ENCODE measurements at places on chromosomes 2 and 18.
A peak's percentile ranks its signal among the peaks of the same experiment; 100 is the strongest.

DNA sequence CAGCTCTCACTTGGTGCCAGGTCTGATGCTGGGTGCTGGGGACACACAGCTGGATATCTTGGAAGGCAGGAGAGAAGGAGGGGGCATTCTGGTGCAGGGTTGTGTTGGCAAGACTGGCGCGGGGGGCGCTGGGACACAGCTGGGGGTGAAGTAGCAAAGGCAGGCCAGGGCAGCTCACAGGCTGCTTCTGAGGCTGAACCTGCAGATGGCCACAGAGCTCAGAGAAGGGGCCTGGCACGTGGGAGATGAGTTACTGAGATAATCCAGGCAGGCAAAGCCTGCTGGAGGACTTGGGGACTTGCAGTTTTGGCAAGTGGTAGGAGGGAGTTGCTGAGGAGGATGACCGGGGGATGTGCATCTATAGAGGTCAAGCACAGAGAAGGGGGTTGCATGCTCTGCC lies 16.2 kb upstream of the DGKD start:
- no peak for DNase-seq

DNA sequence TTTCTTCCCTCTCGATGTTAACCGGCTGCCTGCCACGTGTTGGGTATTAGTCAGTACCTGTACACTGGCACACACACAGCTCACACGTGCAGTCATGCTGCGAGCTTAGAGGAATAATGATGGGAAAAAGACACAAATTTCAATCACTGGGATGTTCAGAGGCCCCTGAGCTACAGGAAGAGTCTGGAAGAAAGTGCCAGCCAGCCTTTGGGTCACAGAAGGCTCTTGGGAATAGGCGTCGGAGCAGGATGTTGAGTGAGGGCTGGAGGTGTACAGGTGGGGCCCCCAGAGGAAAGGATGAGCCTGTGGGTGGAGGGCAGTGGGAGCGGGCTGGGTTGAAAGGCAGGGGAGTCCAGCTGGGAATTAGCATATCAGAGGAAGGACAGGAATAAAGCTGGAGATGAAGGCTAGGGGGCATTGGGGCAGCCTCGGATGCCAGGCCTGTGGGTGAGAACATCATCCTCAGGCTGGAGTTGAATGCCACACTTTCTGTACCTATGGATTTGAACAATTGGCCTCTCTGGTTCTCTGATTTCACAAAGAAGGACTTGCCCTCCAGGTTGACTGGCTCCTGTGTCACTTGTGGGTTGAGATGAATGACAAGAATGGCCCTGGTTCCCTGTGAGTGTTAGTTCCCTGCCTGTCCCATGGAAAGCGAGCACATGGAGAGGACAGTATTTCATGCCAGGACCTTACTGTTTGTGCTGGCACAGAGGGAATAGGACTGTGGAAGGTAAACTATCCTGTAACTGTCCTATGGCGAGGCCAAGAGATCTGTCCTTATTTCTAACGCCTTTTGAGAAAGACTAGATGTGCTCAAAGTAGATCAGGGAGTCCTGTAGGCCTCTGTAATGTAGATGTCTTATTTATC lies 40.6 kb downstream of the GREB1 start:
- DNase-seq: no peak

DNA sequence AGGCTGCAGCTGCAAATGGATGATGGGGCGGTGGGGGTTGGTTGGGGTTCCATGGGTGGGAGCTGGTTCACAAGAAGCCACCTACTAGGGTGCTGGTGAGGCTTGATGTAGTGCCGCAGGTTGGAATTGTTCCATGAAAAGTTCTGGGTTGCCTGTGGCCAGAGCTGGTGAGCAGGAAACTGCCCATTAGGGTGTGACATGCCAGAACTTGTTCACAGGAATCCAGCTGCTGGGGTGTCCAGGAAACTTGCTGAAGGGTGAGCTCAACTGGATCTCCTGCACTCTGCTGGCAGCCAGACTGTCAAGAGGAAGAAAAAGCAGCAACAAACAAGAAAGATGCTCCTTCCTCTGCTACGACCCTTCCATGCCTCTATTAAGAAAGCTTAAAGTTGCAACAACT lies 48.8 kb downstream of the MAP3K20 start:
- DNase-seq: no peak

DNA sequence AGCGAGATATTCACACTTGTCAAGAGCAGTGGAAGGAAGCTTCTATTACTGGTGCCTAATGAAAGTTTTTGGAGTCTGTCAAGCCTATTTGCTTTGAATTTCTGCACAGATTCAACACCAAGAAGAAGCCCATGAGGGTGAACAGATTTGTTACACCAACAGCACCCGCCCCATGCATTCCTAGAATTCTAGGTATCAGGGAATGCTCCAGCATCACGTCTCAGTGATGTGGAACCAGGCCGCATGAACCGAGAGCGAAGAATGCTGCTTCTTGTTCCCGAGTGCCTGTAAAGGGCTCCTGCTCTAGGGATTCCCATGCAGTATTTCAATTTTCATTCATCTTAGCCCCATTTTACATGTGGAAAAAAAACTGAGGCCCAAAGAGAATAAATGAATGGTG lies 69.7 kb downstream of the KCNF1 start:
- no peak for DNase-seq

GRCh38 chr18:76483780-76484179 lies 11.3 kb downstream of the ZNF516 start:
- no peak for DNase-seq

GRCh38 chr2:147061269-147061668 lies 783.6 kb upstream of the ACVR2A start:
- DNase-seq: no peak

DNA sequence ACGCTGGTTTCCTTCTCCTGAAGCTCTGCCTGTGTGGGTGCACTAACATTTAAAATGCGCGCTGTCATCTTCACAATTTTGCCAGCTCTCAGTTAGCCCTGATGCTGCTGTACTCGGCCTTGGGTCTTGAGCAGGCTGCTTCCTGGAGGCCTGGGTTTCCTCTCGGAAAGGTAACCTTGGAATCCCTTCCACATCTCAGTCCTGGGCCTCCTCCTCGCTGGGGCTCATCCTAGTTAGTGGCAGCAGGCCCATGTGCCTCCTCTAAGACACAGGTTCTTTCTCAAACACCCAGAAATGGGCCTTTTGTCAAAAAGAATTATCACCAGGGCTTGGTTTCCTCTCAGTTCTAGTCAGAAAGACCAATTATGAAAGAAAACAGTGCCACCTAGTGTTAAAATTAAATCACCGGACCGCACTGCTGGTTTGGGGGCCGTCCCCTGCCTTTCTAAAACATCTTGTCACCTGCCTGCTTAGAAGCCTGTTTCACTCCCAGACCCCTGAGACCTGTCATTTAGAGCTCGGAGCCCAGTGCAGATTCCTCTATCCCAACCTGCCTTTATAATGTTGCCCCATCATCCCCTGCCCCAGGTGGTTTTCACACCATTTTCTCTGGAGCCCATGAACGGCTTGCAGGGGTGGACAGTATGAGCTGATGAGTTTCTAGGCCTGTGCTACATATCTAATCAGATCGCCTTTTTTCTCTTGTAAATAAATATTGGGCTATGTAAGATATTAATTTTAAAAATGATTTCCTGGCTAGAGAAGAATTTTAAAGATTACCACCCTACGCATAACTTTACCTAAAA lies 42.4 kb downstream of the HK2 start:
- no peak for DNase-seq

DNA sequence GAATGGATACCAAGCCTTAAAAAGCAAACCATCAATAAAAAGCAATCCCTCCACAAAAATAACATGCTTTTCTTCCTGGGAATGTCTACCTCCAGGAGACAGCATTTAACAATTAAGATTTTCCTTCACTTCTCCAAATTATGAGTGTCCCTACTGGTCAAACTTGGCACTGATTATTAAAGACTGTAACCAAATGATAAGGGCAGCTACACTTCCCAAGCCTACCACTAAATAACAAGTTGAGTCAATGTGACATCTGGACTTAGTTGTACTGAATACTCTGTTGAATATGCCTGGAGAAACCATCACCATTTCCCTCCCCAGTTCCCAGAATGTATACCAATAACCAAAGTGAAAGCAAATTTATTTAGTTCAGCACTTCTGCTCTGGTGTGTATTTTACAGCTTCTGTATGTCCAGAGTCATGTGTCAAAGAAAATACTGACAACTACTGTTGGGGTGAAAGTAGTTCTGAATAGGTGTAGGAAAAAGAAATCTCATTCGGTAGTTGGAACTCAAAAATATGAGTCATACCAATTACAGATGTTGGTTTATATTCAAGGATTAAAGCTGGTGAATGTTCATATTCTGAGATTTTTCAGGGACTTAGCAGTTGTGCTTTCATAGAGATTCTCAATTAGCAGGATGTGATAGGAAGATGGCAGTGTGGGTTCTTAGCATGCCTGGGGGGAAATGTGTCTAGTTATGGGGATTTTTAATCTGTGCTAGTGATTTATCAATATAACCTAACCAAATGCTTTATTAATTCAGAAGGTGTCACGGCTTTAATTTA lies 1291.6 kb upstream of the GYPC start:
- DNase-seq: no peak

GRCh38 chr18:36130883-36131653 lies 1.4 kb downstream of the ELP2 start:
- no peak for DNase-seq

GRCh38 chr2:127400897-127401756 lies 13.4 kb upstream of the MAP3K2 start:
- DNase-seq: no peak

DNA sequence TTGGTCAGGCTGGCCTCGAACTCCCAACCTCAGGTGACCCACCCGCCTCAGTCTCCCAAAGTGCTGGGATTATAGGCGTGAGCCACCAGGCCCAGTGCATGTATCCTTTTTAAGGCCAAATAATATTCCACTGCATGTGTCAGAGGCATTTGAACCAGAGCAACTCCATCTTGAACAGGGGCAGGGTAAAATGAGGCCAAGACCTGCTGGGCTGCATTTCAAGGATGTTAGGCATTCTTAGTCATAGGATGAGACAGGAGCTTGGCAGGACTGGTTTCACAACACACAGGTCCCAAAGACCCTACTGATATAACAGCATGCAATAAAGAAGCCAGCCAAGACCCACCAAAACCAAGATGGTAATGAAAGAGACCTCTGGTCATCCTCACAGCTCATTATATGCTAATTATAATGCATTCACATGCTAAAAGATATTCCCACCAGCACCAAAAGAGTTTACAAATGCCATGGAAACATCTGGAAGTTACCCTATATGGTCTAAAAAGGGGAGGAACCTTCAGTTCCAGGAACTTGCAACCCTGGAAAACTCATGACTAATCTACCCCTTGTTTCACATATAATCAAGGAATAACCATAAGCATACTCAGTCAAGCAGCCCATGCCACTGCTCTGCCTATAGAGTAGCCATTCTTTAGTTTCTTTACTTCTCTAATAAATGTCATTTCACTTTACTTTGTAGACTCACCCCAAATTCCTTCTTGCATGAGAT lies 204.6 kb downstream of the RAB3GAP1 start:
- DNase-seq: no peak

DNA sequence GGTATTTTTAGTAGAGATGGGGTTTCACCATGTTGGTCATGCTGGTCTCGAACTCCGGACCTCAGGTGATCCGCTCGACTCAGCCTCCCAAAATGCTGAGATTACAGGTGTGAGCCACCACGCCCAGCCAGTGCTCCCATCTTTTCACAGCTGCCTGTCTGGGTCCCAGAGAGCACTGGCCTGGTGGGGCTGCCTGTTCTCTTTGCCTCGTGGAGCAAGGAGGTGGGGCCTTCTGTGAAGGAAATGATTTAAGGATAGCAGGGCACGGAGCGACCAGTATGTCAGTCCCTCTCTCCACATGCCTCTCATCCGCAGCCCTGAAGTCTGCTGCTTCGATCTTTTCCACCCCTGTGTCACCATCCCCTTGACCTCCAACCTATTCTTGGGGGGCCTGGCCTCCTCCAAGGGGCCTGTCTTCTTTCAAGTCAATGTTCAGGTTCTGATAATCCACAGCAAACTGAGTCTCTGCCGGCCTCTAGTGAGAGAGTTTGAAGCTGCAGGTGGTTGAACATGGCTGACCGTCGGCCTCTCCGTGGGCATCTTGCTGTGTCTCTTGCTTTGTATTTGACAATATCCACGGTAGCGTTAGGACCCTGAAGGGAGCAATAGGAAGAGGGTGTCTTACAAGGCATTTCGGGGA lies 28.2 kb upstream of the GIGYF2 start:
- no peak for DNase-seq

GRCh38 chr2:37893327-37893726 lies 31.8 kb upstream of the RMDN2 start:
- DNase-seq: no peak

DNA sequence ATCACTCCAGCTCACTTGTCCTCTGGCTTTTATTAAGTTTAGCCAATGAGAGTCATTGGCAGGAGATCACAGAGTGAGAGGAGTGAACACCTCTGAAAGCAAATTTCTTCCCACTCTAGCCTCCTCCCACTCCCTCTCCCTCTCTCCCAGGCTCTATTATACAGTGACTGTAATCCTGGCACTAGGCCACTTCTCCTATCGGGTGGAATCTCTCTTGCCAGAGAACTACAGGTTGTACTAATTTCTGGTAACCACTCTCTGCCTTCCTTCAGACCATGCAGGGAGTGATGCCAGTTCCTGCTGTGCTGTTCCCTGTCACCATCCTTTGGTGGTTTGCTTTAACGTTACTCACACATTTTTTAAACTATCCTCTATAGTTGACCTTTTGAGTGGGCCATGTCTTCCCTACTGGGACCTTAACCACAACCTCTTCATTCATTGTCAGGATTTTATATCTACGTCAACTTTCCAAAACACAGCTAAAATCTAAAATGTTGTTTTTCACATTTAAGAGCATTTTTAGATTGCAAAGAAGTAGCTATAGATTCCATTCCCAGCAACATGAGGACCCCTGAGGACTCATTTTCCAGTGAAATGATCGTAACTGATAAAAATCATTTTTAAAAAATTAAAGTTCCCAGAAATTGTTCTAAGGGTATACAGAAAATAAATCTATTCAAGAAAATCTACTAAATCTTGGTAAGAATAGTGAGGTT lies 217.1 kb downstream of the MREG start:
- DNase-seq: no peak

DNA sequence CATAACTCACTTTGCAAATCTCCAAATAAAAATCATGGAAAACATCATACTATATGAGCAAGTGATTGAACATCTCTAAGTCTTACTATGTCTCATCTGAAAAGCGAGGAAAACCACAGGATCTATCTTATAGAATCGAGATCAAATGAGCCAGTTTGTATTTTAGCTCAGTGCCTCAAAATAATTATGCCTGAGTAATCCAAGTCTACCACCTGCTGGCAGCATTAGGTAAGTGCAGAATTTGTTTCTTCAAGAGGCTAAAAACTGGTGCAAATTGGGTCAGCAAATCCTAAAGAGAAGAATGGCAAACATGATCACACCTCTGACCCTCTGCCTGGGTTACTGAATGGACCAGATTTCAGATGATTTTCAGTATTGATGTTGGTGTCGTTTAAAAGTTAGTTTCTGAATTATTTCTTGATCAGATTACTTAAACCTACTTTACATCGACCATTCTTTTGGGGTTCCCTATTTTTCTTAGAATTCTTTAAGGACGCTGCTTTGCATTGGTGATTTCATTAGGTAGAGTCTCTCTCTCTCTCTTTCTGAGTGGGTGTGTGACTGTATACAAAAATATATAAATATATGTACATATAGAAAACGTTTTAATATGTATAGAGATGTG lies 12.7 kb upstream of the FHOD3 start:
- peak; percentile 38 for DNase-seq
